CD4-positive, CD25-positive, alpha-beta regulatory T cell (primary cell): ENCODE measurements at places on chromosomes 11 and 22. TPM values are rescaled to one million over a fixed set of nuclear protein-coding genes. Genes with fewer than 3 reads are reported as not detected.

SCGB1C1 gene
- polyA plus RNA-seq, result not detected

SCT gene
- polyA plus RNA-seq, result not detected

VWCE gene
- polyA plus RNA-seq, result not detected

C22orf23 gene
- not detected for polyA plus RNA-seq

OR9G4 gene
- not detected for polyA plus RNA-seq

UNC93B1 gene
- polyA plus RNA-seq, result 12.8 TPM

RAB3IL1 gene
- not detected for polyA plus RNA-seq

PRR33 gene
- 0.08 TPM for polyA plus RNA-seq

ENTHD1 gene
- 0.32 TPM for polyA plus RNA-seq

RAB38 gene
- 2.6 TPM for polyA plus RNA-seq

TEAD1 gene
- not detected for polyA plus RNA-seq

PTGDR2 gene
- polyA plus RNA-seq, result 1.1 TPM

P4HA3 gene
- polyA plus RNA-seq, result not detected

C11orf65 gene
- 0.56 TPM for polyA plus RNA-seq

DTX4 gene
- 0.11 TPM for polyA plus RNA-seq

GRCh38 chr11:19275496-19275895 is 34.8 kb upstream of the E2F8 start:
- DNase-seq, result no peak

DNA sequence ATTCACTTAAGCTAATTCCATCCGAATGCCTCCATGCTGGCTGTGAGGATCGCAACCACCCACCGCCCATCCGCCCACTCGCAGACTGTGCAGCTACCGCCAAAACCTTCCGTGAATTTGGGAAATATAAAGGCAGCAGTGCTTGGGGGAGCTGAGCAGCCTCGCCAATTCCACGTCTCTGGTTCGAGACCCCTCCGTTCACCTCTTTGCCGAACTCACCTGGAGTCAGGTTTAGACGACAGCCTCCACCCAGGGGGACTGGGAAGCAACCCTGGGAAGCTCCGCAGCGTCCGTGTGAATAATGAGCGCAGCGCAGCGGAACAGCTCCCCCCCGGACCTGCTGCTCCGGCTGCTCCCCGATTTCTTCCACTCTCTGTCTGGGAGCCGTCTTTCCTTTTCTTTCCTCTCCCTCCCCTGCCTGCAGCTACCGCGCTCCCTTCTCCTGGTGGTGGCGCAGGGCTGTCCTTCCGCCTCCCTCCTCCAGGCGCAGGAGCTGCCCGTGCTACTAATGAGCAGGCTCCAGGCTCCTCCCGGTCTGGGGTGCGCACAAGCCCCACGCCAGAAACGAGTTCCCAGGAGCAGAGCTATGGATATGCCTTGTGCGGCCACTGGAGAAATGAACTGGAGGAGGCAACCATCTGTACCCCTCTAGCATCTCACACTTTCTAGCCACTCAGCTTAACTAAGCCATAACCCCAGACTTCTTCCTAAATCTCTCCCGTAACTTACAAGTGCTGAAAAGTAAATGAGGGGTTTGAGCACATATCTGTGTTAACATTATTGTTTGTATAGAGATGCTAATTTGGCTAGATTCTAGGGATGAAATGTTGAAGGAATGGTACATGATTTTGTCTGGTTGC is 107.3 kb downstream of the XKR3 start:
- DNase-seq, result no peak

DNA sequence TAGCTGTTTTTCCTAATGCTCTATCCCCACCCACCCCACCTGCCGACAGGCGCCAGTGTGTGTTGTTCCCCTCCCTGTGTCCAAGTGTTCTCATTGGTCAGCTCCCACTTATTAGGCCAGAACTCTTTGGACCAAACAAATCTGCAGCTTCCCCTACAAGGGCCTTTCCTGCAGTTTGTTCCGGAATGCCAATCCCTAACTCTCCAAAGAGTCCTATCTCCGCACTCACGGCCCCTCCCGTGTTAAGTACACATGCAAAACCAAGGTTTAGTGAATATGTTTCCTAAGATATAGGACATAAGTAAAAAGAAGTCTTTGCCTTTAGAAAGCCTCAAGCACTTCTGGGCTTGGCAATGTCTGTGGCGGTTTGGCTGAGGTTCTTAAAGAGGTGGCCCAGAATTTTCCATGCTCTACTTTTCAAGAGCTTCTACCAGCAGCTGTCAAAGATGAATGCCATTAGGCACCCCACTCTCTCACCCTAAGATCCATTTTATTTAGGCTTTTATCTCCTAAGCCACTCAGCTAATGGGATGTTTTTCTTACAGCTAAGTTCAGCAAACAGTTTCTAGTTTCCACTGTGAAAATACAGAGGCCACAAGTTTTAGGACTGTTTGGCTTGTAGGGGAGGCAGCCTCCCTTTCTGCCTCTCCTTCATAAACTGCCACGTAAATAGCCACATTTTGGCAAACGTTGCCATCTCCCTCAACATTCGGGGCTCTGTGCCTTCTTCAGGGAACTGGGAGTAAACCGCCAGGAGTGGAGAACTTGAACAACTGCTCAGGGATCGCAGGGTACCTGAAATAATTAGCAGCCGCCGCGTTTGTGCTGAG is 1.6 kb downstream of the CD59 start:
- DNase-seq, result no peak

- no peak for DNase-seq
Observed at GRCh38 chr11:76316726-76317125, 64.2 kb downstream of the THAP12 start.

- DNase-seq, result no peak
Observed at GRCh38 chr22:23402275-23403151, 177.6 kb downstream of the IGLL1 start.

DNA sequence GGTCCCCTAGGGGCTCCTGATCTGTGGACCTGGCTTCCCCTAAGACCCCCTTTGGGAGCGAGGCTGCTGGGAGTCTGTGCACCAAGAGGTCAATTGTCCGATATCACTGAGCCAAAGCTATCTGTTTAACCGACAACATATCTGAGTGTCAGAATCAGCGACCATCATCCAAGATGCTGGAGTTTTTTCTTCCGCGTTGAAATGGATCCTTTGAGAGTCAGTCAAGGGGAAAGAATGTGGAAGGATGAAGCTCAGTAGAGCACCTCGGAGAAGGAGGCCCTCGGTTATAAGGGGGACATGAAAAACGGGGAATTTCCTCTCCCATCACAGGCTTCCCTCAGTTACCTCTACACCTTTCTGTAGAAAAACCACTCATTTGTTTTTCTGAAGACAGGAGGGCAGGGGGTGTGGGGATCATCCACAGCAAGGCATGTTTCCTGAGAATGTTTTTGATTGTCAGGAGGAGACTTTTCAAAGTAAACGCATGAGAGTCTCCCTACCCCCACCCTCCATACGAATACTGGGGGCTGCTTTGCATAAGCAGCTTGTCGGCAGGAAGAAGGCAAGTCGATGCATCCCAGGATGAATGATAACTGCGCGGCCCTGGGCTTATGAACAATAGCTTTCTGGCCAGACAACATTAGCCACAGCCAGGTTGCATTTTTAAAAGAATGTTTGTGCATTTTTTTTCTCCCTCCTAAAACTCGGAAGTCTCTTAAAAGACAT is 37.7 kb upstream of the CCND1 start:
- DNase-seq, result no peak

GRCh38 chr11:83554876-83555275 is 268.7 kb upstream of the CCDC90B start:
- no peak for DNase-seq

- DNase-seq, result peak; percentile 27
Observed at GRCh38 chr11:8090756-8091155, 9.7 kb downstream of the TUB start.

DNA sequence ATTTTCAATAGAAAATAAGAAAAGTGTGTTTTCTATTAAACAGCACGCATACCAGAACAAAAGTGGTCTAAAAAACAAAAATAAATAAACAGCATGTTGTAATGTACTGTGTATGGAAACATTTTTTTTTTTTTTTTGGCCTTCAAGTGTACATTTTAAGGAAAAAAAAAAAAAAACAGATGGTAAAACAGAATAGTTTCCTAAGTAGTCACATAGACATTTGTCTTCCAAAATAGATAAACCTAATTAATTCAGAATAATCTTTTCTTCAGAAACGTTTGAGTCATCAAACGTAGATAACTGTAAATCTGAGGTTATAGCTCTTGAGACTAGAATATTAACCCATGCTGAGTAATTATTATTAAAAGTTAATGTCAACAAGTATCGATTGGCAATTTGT is 396 bp upstream of the CFAP300 start:
- no peak for DNase-seq

- DNase-seq, result peak; percentile 34
Observed at GRCh38 chr22:46612904-46613605, 7.1 kb upstream of the GRAMD4 start.

- peak; percentile 22 for DNase-seq
Observed at GRCh38 chr11:78420255-78420764, 2.7 kb upstream of the GAB2 start.

- no peak for DNase-seq
Observed at GRCh38 chr22:44704159-44705021, 2.4 kb downstream of the PRR5 start.

DNA sequence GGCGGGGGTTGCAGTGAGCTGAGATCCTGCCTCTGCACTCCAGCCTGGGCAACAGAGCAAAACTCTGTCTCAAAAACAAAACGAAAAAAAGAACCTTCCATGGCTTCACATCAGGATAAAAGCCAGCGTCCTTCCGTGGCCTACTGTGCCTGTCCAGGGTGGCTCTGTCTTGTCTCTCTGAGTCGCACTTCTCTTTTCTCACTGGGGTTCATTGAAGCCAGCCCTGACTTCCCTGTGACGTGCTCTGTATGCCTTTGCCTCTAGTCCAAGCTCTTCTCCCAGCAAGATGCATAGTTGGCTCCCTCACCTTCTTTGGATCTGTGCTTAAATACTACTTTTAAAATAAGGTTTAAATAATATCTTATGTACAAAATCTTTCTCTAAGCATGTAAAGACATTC is 11.6 kb downstream of the ATXN10 start:
- DNase-seq, result no peak

GRCh38 chr11:64989416-64989815 is 7.4 kb downstream of the BATF2 start:
- no peak for DNase-seq

- DNase-seq, result no peak
Observed at GRCh38 chr11:131866535-131867400, 496.4 kb downstream of the NTM start.

DNA sequence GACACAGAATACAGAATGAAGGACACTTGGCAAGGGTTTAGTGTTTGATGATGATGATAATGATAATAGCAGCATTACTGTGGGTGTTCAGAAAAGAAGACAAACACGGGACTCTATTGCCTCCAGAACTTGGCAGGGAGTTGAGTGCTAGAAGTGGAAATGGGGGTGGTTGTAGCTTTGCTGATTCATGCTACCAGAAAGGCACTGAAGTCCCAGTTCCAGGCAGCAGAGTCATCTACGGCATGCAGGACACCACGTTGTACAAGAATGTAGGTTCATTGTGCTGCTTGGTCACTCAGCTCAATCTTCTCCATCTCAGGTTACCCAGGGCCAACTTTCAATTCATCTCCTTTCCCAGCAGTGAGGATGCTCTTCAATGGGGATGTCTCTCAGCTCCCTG is 115.7 kb downstream of the NTM start:
- DNase-seq, result no peak

- DNase-seq, result peak; percentile 9
Observed at GRCh38 chr11:17864478-17864941, 129.9 kb downstream of the KCNC1 start.

DNA sequence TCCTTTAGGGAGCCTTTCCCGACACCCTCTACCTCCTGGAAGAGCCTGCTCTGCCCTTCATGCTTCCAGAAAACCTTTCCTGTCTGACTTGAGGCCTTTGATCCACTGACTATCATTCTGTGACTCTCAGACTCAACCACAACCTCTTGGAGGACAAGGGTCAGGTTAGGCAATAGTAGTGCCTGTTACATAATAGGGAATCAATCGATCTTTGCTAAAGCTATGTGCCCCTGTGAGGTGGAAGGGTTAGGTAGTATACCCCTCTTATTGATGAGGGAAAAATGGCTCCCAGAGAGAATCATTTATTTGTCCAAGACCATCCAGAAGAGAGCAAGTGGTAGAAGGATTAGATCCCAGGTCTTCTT is 16.2 kb downstream of the KCNC1 start:
- no peak for DNase-seq

GRCh38 chr22:45163099-45163450 is 650 bp upstream of the NUP50 start:
- no peak for DNase-seq

DNA sequence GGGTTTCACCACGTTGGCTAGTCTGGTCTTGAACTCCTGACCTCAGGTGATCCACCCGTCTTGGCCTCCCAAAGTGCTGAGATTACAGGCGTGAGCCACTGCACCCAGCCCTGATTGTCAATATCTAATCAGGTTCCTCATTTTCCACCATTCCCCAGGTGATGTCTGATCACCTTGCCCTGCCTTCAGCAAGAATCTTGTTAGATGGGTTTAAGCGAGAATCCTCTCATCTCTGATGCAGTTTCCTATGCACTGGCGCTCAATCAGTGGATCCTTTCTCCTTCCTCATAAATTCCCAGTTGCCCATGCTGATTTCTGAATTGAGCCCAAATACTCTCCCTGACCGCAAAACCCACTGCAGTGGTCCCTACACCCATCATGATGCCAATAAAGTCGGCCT is 664 bp upstream of the ZC3H7B start:
- no peak for DNase-seq

- no peak for DNase-seq
Observed at GRCh38 chr11:85751724-85752123, 59.2 kb downstream of the SYTL2 start.

GRCh38 chr22:19599626-19600243 is 75.5 kb upstream of the CLDN5 start:
- no peak for DNase-seq

GRCh38 chr11:10625281-10625981 is 57.0 kb upstream of the LYVE1 start:
- DNase-seq, result no peak

DNA sequence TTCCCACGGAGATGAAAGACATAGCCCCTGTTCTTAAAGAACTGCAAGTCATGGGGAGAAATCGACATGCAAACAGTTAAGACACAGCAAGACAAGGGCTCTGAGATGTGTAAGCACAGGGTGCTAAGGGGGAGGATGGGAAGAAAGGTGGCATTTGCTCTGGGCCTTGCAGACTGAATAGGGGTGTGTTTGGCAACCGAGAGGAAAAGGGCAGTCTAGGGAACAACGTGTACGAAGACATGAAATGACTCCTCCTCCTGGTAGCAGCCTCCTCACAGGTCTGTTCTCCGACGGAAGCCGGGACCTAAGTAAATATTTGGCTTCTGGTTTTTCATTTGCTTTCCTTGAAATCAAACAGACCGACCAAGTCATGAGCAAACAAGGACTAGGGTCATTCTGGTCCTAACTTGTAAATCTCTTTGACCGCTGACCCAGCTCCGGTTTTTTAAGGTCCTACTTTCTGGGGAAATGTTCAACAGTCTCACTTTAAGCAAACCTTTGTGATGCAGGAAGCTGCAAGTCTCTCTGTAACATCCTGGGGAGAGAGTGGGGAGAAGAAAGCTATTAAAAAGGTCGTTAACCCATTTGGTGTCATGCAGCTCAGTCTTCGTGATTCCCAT is 19.7 kb downstream of the NNMT start:
- DNase-seq, result peak; percentile 16

- no peak for DNase-seq
Observed at GRCh38 chr22:28187612-28188011, 268.6 kb upstream of the PITPNB start.

- DNase-seq, result no peak
Observed at GRCh38 chr22:29860006-29860766, 22.1 kb upstream of the ASCC2 start.
